ENCODE measurements at places on chromosomes 3 and 15. TPM values are rescaled to one million over a fixed set of nuclear protein-coding genes. Genes with fewer than 3 reads are reported as not detected.

DNA sequence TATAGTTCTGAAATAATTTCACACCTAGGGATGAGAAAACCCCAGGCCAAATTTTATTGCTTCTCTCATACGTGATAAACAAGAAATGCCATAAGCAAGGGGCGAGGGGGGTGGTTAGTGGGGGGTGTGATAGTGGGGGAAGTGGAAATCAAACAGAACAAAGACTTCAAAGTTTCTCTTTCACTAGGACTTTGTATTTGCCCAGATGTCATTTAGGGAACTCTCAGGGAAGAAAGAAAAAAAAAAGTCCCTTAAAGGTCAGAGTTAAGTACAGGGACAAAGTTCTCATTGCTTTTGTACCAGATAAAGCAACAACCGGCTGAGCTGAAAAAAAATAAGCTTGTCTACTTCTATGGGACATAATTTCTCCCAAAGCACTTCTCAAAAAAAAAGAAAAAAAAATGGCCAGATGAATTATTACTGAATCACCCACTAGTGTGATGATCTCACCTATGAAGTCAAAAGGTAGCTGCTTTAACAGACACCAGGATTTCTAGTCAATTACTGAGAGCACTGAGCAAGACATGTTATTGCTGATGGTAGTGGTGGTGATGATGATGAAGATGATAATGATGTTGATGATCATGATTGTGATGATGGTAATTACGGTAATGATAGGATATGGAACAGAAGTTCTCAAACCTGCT, 56.2 kb downstream of the FHIT start:
- no peak for DNase-seq

GRCh38 chr3:170450039-170450438, 31.4 kb downstream of the CLDN11 start:
- no peak for DNase-seq

DNA sequence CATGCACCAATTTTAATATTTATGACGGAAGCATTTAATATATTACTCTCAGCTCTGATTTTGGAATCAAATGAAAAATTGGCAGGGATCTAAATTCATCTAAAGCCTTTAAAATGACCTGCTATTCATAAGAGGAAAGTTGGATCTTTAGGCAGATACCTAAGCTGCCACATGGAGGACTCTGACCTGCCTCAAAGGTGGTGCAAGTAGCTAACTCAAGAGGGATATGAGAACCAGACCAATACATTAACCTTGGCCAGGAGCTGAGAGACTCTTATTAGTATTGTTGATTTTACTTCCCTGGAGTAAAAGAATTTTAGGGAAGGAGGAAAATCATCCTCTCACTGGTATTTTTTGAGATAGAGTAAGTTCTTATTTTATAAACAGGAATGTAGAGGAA, 17.7 kb downstream of the ZNF654 start:
- DNase-seq, result no peak

Gene C3orf52
- 1.6 TPM for total RNA-seq

GRCh38 chr3:184693011-184693975, 18.6 kb downstream of the MAGEF1 start:
- no peak for DNase-seq

GRCh38 chr3:156149876-156150275, 29.5 kb downstream of the KCNAB1 start:
- no peak for DNase-seq

Gene ZNF502
- 7.3 TPM for total RNA-seq

Gene PLEKHO2
- total RNA-seq, result 20.1 TPM
